ENCODE measurements at places on chromosomes 7 and 10. TPM values are rescaled to one million over a fixed set of nuclear protein-coding genes. Genes with fewer than 3 reads are reported as not detected.

Gene PNLIPRP1
- total RNA-seq: not detected

Gene GRID2IP
- 0.93 TPM for total RNA-seq

Gene LIPK
- not detected for total RNA-seq

Gene EVX1
- not detected for total RNA-seq

Gene FAM24B
- total RNA-seq: 7.3 TPM

GRCh38 chr7:28361551-28361950 lies 50.8 kb upstream of the CREB5 start:
- peaks cover 5% of the 10 kb centered on the region for H3K4me1 ChIP-seq
- H3K27me3 ChIP-seq: no peaks in the 10 kb centered on the region
- H3K4me3 ChIP-seq: no peak overlapping the region
- H3K36me3 ChIP-seq: no peaks in the 10 kb centered on the region
- H3K27ac ChIP-seq: no peak overlapping the region
- DNase-seq: no peak

DNA sequence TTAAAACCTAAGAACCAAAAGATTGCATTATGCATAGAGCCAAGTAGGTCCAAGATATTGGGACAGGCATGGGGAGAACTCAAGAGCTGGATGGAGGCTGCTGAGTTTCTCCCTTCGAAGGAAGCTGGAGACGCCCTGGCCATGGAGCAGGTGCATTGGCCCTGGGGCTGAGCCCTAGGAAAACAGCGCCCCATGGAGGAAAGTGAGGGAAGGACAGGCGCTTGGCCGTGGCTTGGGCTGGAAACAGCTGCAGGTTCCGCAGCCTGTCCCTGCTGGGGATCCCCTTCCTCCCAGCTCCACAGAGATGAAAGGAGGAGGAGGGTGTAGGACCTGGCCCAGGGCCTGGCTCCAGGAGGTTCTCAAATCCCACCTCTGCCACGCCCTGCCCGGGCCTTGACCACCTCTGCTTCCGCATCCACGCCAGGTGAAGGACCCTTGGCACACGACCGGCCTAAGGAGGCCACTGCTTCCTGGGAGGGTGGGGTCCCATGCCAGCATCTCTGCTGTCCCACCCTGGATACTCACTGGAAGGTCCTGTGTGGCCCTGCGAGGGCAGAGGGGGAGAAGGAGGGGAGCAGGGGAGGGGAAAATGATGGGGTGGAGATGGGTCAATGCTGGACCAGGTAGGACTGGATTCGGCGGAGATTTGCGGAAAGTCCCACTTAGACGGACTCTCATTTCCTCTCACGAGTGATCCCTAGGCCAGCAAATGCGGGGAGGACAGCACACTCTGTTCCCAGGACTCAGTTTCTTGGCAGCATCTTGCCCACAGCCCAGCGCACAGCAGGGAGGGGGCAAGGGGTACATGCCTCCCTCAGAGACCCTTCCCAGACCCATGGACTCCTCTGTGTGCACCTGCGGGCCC lies 258.6 kb upstream of the TCERG1L start:
- no peak for DNase-seq
- no peak overlapping the region for H3K4me3 ChIP-seq
- H3K4me1 ChIP-seq: no peaks in the 10 kb centered on the region
- H3K27ac ChIP-seq: no peak overlapping the region

DNA sequence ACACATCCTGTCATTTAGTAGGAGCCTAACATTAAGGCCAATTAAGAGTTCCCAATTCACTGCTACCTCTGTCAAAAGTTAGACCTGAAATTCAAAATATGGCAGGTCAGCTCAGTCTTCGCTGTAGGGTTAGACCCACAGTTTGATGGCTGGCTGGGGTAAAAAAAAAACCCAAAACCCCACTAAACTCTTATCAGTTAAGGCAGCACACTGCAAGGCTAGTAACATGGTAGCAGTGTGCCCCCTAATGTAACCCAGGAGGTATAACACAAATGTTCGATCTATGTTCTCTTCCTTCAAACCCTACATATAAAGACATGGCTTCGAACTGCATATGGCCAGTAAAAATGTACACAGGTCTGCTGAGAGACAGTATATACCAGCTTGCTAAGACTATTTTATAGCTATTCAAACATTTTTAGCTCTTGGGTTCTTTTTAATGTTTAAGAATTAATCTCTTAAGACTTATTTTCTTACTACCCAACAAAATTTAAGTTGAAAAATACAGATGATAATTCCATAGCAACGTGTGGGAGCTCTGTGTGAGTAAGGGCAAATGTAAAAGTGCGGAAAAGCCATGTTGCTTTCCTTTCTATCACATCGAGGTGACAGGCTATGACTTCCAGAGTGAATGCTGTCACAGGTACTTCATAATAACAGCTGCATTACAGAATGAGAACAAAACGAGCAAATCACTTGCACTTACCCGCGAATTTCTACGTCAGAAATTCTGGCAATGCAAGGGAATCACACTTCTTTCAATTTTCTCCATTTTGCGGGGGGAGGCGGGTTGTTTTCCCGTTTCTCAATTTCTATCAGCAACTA lies 168.4 kb upstream of the IMMP2L start:
- no peaks in the 10 kb centered on the region for H3K4me1 ChIP-seq
- H3K27me3 ChIP-seq: peaks cover 2% of the 10 kb centered on the region
- H3K36me3 ChIP-seq: no peaks in the 10 kb centered on the region
- no peak for DNase-seq
- H3K4me3 ChIP-seq: no peak overlapping the region

DNA sequence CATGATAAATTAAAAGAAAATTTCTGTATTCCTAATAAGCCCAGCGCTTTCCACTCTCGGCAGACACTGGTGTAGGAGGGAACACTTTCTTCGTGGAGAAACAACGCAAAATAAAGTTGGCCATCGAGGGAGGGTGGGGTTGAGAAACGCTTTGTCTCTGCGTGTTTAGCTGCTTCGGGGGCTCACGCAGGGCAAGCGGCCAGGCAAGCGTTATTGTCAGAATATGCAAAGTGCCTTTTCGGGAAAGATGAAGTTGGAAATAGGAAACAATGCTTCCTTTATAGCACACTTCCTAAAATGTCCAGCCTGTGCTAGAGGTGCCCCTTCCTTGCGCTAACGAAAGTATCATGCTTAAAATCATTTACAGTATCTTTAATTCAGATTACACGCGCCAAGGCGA lies 1.9 kb upstream of the EBF3 start:
- H3K4me1 ChIP-seq: peaks cover 19% of the 10 kb centered on the region
- H3K27ac ChIP-seq: peak overlapping the region; percentile 24
- DNase-seq: no peak
- no peak overlapping the region for H3K4me3 ChIP-seq
- no peaks in the 10 kb centered on the region for H3K36me3 ChIP-seq

DNA sequence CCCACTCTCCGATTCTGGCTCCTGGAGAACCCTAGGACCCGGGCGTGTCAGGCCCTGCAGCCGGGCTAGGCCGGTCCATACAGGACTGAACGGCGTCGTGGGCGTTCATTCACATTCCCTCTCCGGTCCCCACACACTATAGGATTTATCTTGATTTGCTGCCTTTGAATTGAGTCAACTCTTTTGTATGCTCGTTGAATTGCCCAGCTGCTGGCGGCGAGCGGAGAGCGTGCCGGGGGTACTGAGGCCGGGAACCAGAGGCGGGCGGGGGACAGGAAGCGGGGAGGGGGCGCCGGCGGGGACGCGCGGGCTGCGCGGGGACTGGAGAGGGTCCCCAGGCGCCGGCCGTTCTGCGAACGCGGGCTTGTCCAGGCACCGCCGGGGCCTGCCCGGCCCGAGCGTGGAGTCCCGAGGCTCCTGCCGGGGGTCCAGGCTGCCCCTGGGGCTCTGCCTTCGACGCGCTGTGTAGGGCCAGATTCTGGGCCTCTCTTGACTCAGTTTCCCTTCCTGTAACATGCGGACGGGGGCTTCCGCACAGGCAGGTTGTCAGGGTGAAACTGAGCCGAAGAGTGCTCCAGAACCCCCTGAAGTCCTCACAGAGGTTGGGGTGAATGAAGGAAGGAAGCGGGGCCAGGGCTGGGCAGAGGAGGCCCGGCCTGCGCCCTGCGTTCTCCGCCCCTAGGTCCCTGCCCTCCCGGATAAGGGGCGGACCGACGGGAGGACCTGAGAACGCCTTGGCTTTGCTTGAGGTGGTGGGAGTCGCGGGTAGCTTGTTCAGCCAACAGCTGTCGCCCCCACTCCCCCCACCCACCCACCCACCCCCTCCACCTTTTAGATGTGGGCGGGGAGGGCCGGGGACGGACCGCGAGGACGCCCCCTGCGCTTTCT lies 769 bp upstream of the ELFN1 start:
- H3K27ac ChIP-seq: no peak overlapping the region
- H3K4me3 ChIP-seq: peak overlapping the region; percentile 21
- DNase-seq: peak; percentile 21
- H3K4me1 ChIP-seq: peaks cover 14% of the 10 kb centered on the region

DNA sequence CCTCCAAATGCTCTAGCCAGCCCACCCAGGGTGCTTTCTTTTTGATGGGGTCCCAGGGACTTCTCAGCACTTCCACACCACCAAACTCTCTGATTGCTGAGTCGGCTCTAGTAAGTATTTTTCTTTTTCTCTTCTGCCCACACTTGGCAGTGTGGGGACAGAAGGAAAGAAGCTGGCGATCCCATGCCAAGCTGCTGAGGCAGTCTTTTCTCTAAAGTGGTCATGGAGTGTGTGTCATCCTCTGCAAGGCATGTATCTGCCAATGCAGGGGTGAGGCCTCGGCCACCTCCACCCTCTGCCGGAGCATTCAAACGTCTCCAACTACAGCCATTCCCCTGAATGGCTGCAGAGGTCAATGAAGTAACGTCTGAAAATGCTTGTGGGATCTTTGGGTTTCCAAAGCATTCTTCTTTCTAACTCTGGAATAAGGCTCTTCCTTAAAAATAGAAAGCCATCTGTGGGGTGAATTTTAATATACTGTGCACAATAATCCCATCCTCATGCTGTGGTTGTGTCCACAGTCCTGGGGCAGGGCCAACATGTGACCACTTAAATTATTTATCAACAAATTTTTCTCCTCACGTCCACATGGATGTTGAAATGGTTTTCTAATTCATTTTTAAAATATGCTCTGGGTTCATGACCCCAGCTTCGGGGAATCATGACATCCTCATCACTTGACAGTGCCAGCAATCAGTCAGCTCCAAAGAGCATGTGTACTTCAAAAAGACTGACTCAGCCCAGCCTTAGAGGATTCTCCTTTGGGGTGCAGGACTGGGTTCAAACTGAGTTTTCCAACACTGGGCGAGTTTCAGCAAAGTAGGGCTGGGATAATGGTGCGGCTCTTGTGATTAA lies 171.3 kb upstream of the ITGB1 start:
- no peaks in the 10 kb centered on the region for H3K27me3 ChIP-seq
- peaks cover 49% of the 10 kb centered on the region for H3K4me1 ChIP-seq
- H3K4me3 ChIP-seq: no peak overlapping the region
- H3K27ac ChIP-seq: no peak overlapping the region
- H3K36me3 ChIP-seq: no peaks in the 10 kb centered on the region
- no peak for DNase-seq

- peaks cover 2% of the 10 kb centered on the region for H3K4me1 ChIP-seq
- H3K27ac ChIP-seq: no peak overlapping the region
- H3K27me3 ChIP-seq: peaks cover 24% of the 10 kb centered on the region
- DNase-seq: no peak
- no peak overlapping the region for H3K4me3 ChIP-seq
- H3K36me3 ChIP-seq: no peaks in the 10 kb centered on the region
Observed at GRCh38 chr7:3408814-3409595, 108.0 kb downstream of the SDK1 start.

GRCh38 chr10:102812231-102812876 lies 24.9 kb downstream of the CYP17A1 start:
- H3K36me3 ChIP-seq: peaks cover 69% of the 10 kb centered on the region
- H3K4me3 ChIP-seq: peak overlapping the region; percentile 51
- no peak for DNase-seq
- peaks cover 39% of the 10 kb centered on the region for H3K4me1 ChIP-seq
- no peaks in the 10 kb centered on the region for H3K27me3 ChIP-seq
- peak overlapping the region; percentile 79 for H3K27ac ChIP-seq
